ENCODE measurements at places on chromosomes 16 and 17.

DNA sequence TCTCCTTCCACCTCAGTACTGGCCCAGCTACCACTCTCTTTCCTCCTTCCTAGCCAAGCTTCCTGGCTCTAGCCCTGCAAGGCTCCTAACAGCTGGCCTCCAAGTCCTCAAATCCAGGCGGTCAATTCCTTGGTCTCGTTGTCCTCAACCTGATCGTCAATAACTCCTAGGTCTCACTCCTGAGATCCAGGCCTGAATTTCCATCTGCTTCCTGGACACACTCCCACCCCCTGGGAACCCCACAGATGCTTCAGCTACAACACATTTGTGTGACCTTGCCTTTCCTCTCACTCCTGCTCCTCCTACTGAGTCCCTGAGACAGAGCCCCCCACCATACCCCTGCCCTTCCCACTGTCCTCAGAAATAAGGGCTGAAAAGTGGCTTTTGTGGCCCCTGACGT is 2.3 kb downstream of the ENKD1 start:
- DNase-seq: no peak

DNA sequence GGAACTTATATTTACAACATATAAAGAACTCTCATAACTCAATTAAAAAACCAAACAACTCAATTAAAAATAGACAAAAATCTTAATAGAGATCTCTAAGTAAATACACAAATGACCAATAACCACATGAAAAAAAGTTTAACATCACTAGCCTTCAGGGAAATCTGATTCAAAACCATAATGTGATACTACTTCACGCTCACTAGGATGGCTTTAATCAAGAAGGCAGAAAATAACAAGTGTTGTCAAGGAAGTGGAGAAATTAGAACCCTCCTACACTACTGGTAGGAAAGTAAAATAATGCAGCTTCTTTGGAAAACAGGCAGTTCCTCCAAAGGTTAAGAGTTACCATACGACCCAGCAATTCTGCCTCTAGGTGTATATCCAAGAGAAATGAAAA is 8.4 kb downstream of the PHF12 start:
- no peak for DNase-seq

DNA sequence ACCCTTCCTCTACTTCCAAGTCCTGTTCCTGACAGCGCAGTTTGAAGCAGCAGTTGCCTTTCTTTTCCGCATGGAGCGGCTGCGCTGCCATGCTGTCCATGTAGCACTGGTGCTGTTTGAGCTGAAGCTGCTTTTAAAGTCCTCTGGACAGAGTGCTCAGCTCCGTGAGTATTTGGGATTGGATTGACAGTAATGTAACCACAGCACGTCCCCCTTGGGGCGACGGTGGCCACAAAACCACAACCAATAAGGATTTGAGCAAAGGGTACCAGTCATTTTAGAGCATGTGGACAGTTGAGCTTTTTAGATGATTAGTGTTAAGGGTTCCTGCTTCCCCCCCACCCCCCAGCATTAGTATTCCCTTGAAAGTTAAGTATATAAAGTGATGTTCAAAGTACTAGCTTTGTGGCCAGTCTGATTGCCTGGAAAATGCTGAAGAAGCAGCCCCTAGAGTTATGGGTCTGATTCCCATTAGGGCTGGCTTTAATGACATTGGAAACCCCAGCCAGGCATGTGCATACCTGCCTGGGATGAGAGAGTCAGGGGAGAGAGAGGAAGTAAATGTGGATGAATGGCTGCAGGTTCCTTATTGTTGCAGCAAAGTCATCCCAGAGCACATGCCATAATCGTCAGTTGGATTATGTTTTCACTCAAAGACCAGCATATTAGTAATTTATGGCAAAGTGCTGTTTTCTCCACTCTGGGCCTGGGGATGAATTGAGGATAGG is 31.6 kb upstream of the SLC12A3 start:
- no peak for DNase-seq

DNA sequence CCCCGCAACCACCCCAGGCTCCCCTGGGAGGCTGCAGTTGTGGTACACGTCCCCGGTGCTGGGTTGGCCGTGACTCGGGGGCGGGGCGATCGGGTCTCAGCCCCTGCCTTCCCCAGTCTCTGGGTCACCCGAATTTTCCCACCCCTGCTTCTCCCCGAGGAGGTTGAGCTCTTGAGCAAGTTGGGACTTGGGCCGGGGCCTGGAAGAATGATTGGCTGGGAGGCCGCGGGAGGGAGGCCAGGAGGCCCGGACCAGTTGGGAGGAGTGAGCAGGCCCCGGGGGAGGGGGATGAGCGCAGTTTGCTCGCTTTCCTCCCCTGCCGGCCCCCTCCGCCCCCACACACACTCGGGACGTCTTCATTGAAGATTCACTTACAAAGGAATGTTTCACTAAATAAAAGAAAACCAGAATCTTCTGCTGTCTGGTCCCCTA is 4.5 kb upstream of the HEXIM1 start:
- DNase-seq: peak; percentile 92

GRCh38 chr16:76278980-76279379 is 1.8 kb downstream of the CNTNAP4 start:
- no peak for DNase-seq

DNA sequence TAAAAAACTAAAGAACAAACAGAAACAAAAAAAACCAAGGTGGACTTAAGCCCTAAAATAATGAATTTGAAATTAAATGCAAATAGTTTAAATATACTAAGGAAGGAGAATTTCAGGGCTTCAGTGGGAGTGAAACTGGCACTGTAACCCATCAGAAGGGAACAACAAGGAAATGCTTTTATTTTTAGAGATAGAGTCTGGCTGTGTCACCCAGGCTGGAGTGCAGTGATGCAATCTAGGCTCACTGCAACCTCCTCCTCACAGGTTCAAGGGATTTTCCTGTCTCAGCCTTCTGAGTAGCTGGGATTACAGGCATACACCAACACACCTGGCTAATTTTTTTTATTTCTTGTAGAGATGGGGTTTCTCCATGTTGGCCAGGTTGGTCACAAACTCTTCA is 625.2 kb upstream of the CDH8 start:
- no peak for DNase-seq

DNA sequence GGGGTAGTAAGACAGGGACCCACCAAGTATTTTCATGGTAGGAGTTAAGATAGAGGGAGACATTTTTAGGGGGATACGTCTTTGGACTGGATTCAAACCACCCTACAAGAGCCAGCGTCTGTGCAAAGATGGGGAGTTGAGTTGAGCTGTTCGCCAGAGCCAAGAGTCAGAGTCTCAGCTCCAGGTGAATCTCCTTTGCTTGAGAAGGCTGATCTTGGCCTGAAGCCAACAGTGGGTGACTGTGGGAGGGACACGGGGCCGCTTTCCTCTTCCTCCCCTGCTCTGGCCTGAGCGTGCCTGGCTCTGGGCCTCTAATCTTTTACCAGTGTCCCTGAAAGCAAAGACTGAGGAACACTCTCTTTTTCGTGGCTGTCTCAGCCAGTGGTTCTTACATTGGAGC is 5.4 kb downstream of the TLE7 start:
- no peak for DNase-seq

DNA sequence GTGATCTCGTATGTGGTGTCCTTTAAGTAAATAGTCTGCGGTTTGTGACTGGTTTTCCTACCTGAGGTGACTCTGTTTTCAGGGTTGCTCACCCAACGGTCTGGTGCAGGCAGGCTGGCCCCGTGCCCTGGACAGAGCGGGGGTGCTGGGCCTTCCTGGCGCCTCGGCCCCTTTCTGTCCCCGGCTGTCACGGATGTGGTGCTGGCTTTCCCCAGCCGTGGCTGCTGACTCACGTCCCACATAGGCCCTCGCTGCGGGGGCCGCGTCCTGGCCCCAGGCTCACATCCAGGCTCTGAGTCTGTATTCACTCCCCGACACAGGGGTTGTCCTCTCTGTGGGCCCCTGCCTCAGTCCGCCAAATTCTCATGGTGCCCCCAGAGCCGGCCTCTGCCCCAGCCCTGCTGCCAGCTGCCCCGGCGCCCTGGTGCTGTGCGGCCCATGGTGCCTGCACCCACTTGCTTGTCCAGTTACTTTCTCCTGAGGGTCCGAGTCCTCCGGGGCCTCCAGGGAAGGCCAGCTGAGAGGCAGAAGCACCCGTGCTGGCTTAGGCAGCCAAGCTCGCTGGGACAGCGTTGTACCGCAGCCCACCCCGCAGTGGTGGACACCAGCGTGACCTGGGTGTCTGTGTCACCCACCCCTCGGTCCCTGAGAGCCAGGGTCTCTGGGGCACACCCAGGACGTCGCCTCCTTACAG is 5.9 kb downstream of the CHMP6 start:
- DNase-seq: no peak

DNA sequence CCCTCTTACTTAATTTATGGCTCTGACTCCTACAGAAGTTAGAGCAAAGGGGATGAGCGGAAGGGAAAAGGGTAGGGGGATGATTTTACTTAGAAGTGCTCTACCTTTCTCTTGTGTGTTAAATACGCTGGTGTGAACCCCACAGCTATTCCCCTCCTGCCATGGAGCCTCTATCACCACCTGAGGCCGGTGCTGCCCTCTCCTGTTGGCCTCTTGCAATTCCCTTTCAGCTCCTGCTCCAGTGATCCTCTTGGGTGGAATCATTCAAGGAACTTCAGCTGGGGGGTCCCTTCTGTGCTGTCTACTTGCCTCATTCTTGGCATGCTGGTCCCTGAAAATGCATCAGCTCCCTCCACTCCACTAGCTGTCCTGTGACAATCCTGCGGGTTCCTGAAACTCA is 41.8 kb upstream of the CDH8 start:
- no peak for DNase-seq

Data from left ventricle myocardium inferior (tissue), 1 donor.